NCI-H2029 (cell line): ENCODE measurements at places on chromosomes 5 and 9.
A peak's percentile ranks its signal among the peaks of the same experiment; 100 is the strongest.

GRCh38 chr5:178113141-178113787 lies at the start of gene N4BP3:
Gene N4BP3 (plus strand): TSS chr5:178113532. CDS start chr5:178119584, 6,052 bp downstream.
- DNase-seq = peak; percentile 48

DNA sequence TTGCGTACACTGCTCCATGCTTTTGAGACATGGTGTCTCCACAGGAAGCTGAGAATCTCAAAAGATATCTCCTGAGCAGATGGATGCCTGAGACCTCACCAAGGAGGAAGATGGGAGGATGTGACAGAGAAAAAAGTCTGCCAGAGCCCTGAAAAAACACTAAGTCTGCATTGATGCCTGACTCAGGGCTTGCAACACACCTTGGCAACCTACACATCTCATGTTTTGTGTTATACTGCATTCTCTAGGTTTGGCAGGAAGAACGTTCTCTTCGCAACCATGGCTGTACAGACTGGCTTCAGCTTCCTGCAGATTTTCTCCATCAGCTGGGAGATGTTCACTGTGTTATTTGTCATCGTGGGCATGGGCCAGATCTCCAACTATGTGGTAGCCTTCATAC lies 19.2 kb downstream of the SLC22A4 start:
- no peak for DNase-seq

- no peak for DNase-seq
Measured at GRCh38 chr5:29197631-29198454, 1995.6 kb upstream of the CDH6 start.

DNA sequence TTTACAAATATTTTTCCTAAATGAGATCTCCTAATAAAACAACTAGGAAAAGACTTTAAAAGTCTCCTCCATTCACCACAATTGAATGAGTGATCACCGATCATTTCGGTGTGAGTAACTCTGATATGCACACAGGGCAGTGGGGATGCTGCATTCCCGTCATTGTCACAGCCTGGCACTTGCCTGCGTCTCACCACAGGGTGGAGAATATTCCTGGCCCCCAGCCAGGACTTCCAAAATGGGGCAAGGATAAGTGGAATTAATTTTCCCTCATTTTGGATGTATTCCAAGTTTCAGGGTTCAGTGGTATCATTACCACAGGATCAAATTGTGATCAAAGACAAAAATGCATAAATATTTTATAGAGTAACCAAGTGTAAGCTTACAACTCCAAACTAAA lies 107.1 kb downstream of the CTNND2 start:
- no peak for DNase-seq

DNA sequence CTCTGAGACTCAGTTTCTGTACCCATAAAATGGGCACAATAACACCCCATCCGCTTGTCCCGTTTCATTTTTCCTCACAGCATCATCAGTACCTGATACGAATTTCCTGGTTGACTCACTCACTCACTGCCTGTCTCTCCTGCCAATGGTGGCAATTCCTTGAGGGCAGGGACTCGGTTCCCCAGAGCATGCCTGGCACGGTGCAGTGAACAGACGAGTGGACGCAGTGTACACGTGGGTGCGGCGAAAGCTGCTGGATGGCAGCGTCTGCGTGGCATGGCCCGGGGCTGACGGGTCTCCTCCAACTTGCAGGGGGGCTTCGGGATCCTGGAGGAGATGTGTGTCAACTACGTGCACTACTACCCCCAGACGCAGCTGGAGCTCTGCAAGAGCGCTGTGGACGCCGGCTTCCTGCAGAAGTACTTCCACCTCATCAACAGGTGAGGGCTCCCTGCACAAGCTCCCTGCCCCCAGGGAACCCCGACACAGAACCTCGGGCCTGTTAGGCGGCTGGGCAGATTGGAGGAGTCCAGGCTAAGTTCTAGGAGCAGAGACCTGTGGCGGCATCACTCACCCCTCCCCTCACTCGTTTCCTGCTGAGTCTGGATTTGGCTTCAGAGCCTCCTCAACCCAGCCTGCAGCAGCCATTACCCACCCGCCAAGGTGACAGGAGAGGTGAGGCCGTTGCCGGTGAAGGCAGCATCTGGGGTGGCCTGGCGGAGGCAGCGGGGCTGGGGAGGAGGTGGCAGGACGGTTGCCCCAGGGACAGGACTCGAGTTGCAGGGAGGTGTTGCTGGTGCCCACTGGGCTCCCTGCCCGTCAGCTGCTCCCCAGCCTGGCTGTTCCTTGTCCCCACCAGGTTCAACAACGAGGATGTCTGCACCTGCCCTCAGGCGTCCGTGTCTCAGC lies 20.3 kb downstream of the DBH start:
- peak; percentile 67 for DNase-seq

DNA sequence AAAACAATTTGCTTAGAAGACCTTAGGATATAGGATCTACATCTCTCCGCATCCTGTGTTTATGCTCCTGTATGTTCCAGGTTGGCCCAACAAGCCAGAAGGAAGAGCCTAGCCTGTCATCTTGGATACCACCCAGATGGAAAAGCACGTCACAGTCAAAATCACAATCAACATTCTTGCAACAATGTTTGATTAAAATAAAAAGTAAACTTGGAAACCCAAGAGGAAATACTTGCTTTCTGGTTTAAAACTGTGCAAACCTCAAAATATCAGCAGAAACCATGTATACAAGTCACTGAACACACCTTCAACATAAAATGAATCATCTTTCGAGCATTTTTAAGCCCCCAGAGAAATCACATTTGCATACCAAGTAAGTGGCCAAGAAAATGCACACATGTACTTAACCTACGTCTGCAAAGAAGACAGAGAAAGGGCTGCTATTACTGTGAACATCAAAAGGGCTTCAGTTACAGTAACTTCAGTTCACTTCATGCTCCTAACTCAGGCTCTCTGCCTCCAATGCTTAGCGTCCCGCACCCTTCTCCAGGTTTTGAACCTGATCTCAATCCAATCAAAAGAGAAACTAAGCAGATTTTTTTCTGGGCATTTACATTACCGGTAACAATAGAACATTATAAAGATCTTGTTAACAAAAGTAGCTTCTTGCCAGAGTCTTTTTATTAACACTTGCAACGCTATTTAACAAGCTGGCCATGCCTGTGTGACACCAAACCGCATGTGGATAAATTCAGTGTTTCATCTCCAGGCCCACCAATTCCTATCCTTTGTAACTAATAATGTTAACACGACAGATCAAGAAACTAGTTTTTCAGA lies 1.3 kb downstream of the ENC1 start:
- no peak for DNase-seq
